ENCODE measurements at places on chromosomes 11 and 22.
A peak's percentile ranks its signal among the peaks of the same experiment; 100 is the strongest.

DNA sequence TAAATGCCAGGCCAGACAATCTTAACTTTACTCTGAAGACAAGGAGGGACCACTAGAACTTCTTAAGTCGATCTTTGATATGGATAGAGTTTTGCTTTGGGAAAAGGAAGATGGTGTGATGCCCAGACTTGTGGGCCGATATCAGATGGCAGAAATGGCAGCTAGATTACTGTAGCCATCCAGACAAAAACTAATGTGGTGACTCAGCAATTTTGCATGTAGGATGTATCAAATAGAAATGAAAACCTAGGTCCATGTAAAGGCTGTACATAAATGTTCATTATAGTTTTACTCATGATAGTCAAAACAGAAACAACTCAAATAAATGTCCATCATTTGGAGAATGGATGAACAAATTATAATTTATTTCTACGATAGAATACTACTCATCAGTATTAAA is 121.5 kb downstream of the APIP start:
- no peak overlapping the region for H3K27ac ChIP-seq
- no peak for DNase-seq
- H3K27me3 ChIP-seq, result peaks cover 2% of the 10 kb centered on the region
- H3K4me1 ChIP-seq, result peaks cover 6% of the 10 kb centered on the region
- H3K36me3 ChIP-seq, result no peaks in the 10 kb centered on the region
- no peak overlapping the region for H3K4me3 ChIP-seq

GRCh38 chr22:42680648-42681047 is 31.5 kb upstream of the CYB5R3 start:
- H3K4me3 ChIP-seq, result no peak overlapping the region
- no peak overlapping the region for H3K27ac ChIP-seq
- H3K27me3 ChIP-seq, result peaks cover 9% of the 10 kb centered on the region
- no peaks in the 10 kb centered on the region for H3K36me3 ChIP-seq
- no peaks in the 10 kb centered on the region for H3K4me1 ChIP-seq

DNA sequence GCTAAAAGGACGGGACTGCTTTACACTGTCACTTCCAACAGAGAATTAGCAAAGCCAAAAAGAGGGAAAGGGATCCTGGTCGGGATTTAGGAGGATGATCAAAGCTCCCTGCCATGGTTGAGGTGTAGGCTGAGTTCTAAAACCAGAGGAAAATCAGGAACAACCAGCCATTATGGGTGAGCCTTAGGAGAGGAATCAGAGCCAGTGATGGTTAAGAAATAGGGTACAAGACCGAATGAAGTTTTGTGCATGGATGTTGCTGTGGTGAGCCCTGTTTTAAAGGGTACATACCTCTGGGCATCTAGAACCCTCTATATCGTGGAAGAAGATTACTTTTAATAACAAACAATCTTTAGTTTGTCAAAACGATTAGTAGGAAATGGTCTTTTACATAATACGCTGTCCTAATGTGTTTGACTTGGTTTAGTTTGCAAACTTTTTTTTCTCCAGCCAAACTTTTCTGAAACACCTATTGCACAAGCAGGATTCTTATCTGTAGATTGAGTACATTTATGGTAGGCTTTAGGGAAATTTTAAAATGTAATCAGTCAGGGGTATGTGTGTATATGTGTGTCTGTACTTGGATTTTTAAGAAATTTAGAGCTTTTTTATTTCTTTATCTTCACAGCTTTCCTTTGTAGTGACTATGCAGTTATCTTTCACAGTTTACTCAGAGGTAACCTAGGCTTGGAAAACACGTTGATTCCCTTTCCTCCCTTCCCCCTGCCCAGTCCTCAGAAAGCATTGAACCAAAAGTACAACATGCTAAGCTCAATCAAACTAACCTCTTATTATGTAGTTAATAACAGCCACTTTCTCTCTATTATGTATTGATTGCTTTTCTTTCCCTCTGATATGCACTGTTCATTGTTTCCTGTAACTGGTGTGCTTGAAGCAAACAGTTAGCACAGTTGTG is 26.8 kb downstream of the TRIM44 start:
- DNase-seq, result no peak
- H3K36me3 ChIP-seq, result peaks cover 17% of the 10 kb centered on the region
- peaks cover 6% of the 10 kb centered on the region for H3K4me1 ChIP-seq
- H3K27ac ChIP-seq, result no peak overlapping the region
- H3K27me3 ChIP-seq, result no peaks in the 10 kb centered on the region

GRCh38 chr22:27782088-27782487 is 19.5 kb downstream of the MN1 start:
- no peak overlapping the region for H3K4me3 ChIP-seq
- H3K27me3 ChIP-seq, result peaks cover 7% of the 10 kb centered on the region
- H3K36me3 ChIP-seq, result no peaks in the 10 kb centered on the region
- no peak for DNase-seq
- H3K4me1 ChIP-seq, result no peaks in the 10 kb centered on the region
- no peak overlapping the region for H3K27ac ChIP-seq

DNA sequence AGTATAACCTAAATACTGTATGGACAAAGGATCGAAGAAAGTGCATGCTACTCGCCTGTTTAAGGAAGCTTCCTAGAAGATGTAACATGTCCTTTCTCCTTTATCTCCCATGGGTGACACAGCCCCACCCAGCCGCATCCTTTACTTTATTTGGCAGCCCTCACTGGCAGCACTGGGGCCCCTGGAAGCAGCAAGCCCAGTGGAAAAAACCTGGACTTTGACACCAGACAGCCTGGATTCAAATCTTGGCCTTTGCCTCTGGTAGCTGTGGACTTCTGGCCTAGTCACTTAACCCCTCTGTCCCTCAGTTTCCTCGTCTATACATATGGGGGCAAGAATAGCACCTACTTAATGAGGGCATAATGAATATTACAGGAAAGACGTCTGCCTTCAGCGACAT is 67.1 kb downstream of the MYEOV start:
- no peak for DNase-seq
- no peaks in the 10 kb centered on the region for H3K4me1 ChIP-seq
- peaks cover 9% of the 10 kb centered on the region for H3K27me3 ChIP-seq
- no peak overlapping the region for H3K4me3 ChIP-seq
- H3K27ac ChIP-seq, result no peak overlapping the region

GRCh38 chr11:112016765-112017376 is 8.3 kb upstream of the DLAT start:
- no peaks in the 10 kb centered on the region for H3K27me3 ChIP-seq
- no peaks in the 10 kb centered on the region for H3K4me1 ChIP-seq
- H3K36me3 ChIP-seq, result peaks cover 6% of the 10 kb centered on the region
- no peak for DNase-seq
- H3K4me3 ChIP-seq, result no peak overlapping the region
- no peak overlapping the region for H3K27ac ChIP-seq

GRCh38 chr11:117647872-117648271 is 149.1 kb downstream of the DSCAML1 start:
- no peak overlapping the region for H3K4me3 ChIP-seq
- no peaks in the 10 kb centered on the region for H3K36me3 ChIP-seq
- H3K27me3 ChIP-seq, result peaks cover 2% of the 10 kb centered on the region
- H3K4me1 ChIP-seq, result no peaks in the 10 kb centered on the region

DNA sequence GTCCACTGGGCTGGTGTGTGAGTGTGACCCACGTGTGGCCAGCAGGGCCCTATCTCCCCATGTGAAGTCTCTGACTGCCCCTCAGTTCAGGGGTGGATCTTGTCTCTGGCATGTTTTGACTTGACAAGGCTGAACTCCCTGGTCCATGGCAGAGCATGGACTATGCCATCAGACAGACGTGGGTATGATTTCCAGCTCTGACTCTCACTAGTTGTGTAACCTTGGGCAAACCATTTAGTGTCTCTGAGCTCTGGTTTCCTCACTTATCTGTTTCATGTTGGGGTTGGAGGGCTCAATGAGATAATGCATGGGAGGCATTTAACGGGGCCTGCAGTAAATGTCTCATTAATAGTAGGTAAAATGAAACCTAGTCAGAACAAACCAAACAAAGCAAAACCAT is 254.5 kb upstream of the NARS2 start:
- H3K4me3 ChIP-seq, result no peak overlapping the region
- no peaks in the 10 kb centered on the region for H3K27me3 ChIP-seq
- no peaks in the 10 kb centered on the region for H3K36me3 ChIP-seq
- H3K4me1 ChIP-seq, result no peaks in the 10 kb centered on the region
- H3K27ac ChIP-seq, result no peak overlapping the region

DNA sequence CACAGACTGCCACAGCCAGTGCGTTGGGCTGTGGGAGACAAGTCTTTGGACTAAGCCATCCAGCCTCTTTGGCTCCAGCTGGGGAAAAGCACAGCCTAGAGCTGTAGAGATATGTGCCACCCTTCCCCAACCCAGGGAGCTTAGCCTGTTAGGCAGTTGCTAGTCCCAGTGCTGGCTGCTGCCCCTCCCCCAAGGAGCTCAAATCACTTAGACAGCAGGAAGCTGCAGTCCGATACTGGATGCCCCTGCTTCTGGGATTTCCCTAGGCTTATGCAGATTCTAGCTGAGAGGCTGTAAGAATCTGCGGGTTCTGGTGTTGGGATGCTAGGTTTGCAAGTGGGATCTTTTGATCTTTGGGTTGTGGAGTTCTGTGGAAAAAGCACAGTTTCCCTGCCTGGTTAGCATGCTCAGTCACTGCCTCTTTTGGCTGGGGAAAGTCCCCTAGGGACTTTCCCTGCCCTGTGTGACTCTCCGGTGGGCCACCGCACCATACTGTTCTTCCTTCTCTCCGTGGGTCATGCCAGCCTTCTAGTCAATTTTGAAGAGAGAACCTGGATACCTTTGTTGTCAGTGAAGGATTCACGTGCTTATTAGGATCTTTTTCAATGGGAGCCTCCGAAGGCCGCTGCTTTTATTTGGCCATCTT is 792.0 kb downstream of the KCNA4 start:
- no peak for DNase-seq
- H3K36me3 ChIP-seq, result no peaks in the 10 kb centered on the region
- no peaks in the 10 kb centered on the region for H3K4me1 ChIP-seq
- no peaks in the 10 kb centered on the region for H3K27me3 ChIP-seq
- H3K27ac ChIP-seq, result no peak overlapping the region
- H3K4me3 ChIP-seq, result no peak overlapping the region

DNA sequence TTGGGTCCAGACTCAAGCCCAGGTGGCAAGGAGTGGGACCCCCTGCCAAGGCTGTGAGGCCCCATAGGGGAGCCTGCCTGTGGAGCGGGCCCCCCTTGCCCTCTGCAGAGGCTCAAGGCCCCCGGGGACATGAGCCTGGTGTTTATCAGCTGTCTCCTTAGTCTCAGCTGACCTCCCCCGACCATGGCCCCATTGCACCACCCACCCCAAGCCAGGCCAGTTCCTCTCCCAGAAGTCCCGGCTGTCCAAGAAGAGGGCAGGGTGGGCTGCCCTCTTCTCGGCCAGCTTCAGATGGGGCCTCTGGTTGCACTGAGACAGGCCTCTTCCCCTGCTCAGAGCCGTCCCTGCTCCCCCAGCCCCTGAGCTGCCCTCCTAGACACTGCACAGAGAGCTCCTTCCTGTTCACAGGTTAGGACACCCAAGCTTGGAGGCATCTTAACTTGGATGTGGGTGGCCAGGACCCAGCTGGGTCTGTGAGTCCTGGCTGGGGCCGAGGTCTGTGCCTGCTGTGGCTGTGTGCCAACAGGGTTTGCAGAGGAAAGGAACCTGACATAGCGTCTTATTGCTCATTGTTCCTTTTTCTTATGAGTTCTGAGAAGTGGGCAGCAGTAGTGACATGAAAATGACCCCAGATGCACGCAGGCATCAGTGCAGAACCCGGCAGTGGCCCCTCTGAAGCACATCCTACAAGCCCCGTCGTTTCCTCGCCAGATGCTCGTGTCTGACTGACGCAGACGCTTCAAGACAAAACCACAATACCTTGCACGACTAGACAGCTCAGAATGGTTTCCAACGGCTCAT is 5.4 kb downstream of the TRABD start:
- peaks cover 8% of the 10 kb centered on the region for H3K36me3 ChIP-seq
- peak; percentile 63 for DNase-seq
- no peaks in the 10 kb centered on the region for H3K27me3 ChIP-seq

DNA sequence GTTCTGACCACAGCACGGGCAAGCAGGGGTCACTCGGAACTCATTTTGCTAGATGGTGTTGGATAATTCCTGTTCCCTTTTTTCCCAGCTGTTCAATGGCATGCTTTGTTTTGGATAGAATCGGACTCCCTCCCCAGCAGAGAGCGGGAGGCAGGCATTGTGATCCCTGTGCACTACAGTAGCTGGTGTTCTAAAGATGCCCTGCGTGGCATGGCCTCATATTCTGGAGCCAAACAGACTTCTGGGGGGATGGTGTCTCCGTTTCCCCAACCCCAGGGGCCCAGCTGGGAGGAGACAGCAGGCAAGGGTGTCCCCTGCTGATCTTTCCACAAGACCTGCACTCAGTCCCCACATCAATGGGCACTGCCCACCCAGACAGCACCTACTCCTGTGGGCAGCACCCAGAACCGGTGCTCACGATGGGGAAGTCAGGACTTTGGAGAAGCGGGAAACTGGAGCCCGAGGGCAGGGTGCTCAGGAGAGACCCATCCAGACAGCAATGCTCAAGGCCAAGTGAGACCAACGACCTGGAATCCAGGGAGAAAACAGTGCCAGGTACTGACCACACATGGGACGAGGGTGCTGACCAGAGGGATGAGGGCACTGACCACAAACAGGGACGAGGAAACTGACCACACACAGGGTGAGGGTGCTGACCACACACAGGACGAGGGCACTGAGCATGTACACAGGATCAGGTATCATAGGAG is 934.9 kb downstream of the BRD1 start:
- no peaks in the 10 kb centered on the region for H3K27me3 ChIP-seq
- H3K4me3 ChIP-seq, result no peak overlapping the region
- DNase-seq, result no peak
- H3K27ac ChIP-seq, result no peak overlapping the region
- H3K36me3 ChIP-seq, result no peaks in the 10 kb centered on the region

- H3K36me3 ChIP-seq, result no peaks in the 10 kb centered on the region
- no peak overlapping the region for H3K4me3 ChIP-seq
- no peak for DNase-seq
- H3K27ac ChIP-seq, result no peak overlapping the region
- no peaks in the 10 kb centered on the region for H3K4me1 ChIP-seq
Measured at GRCh38 chr11:8706673-8707432, 24.3 kb downstream of the RPL27A start.

DNA sequence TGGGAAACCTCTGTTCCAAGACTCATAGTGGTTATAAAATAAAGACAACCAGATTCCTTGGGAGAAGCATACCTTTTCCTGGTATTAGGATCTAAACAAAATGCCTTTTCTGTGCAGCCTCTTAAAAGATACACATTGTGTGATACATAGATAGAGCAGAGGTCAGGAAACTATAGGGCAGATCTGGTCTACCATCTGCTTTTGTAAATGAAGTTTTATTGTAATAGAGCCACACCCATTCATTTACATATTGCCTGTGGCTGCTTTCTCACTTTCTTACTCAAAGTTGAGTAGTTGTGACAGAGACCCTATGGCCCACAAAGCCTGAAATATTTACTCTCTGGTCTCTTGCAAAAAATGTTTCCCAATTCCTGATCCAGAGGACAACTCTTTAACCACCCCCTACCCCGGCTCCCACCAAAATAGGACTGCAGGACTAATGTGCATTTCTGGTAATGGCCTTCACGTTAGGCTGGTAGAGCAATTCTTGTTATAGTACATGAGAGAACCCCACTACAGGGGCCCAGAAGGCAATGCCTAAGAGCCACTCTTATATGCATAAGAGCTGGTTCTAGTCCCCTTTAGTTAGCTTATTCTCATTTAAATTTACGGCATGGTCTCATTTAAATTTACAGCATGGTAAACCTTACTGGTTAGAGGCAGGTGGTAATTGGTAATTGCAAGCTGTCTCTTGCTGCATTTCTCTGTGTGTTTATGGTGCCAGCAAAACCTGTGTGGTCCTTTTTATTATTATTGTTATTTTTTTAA is 76.8 kb upstream of the YWHAH start:
- H3K27me3 ChIP-seq, result no peaks in the 10 kb centered on the region
- no peak overlapping the region for H3K4me3 ChIP-seq
- DNase-seq, result no peak

- DNase-seq, result peak; percentile 94
- no peaks in the 10 kb centered on the region for H3K27me3 ChIP-seq
- peak within 1 kb of the TSS; percentile 84 for H3K4me3 ChIP-seq
- peak within 1 kb of the TSS; percentile 53 for H3K27ac ChIP-seq
- H3K36me3 ChIP-seq, result no peaks in the 10 kb centered on the region
Measured at GRCh38 chr11:777288-778255, at the start of gene GATD1. GATD1 (minus strand) TSS chr11:777487; CDS start chr11:777462, 25 bp downstream.

Measured in activated T-helper 1 cell treated with anti-CD3 and anti-CD28 coated beads, Interleukin-12 subunit alpha, Interleukin-12 subunit beta, Interleukin-2, Interleukin-4 antibody, amounts not matched to agents 30 ng/mL and 10 ng/mL and 1 ng/mL, durations not matched to agents 14 hours and 24 hours and 36 hours (primary cell).